ENCODE measurements at places on chromosomes 5 and 9.

GRCh38 chr5:52725808-52726207 is 61.9 kb upstream of the ITGA1 start:
- DNase-seq: no peak

DNA sequence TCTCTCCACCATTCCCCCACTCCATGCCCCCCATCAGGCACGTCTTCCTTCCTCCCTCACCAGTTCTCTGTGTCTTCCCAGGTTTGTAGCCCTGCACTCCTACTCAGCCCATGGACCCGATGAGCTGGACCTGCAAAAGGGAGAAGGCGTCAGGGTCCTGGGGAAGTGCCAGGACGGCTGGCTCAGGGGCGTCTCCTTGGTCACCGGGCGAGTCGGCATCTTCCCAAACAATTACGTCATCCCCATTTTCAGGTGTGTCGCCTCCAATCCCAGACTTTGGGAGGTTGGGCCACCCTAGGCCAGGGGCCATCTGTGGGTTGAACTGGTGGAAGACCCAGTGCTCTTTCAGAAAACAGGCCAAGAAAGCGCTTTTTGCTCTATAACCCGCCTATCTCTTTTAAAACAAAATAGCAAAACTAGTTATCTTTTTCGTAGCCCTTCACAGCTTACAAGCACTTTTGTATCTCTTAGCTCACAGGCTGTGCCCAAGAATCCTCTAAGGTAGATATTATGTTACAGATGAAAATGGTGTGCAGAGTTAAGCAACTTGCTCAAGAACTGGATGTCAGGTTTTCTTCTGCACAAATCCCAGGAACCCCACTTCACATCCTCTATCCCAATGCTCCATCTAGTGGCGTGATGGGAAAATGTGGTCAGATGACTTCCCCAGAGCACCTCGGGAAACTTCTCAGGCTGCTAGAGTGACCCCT is 56.2 kb downstream of the PLAC8L1 start:
- peak; percentile 4 for DNase-seq

DNA sequence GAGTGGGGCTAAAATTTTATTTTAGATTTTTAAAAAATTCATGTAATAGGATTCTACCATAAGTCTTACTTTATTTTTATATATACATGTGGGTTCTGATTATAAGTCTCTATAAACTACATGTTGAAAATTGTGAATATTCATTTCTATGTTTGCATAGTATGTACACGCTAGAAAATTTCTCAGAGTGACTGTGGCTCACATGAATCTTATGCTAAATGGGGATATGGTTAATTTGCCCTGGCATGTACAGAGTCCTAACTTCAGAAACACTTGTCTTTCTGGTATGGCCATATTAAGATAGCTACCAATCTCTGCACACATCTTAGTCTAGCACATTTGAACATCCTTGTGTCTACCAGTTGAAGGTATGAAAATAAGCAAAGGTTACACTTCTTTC is 154.8 kb downstream of the FBXL7 start:
- DNase-seq: no peak

GRCh38 chr9:90142580-90142979 is 500.0 kb downstream of the DIRAS2 start:
- DNase-seq: no peak

GRCh38 chr5:122056913-122057312 is 21.1 kb downstream of the LOX start:
- no peak for DNase-seq

DNA sequence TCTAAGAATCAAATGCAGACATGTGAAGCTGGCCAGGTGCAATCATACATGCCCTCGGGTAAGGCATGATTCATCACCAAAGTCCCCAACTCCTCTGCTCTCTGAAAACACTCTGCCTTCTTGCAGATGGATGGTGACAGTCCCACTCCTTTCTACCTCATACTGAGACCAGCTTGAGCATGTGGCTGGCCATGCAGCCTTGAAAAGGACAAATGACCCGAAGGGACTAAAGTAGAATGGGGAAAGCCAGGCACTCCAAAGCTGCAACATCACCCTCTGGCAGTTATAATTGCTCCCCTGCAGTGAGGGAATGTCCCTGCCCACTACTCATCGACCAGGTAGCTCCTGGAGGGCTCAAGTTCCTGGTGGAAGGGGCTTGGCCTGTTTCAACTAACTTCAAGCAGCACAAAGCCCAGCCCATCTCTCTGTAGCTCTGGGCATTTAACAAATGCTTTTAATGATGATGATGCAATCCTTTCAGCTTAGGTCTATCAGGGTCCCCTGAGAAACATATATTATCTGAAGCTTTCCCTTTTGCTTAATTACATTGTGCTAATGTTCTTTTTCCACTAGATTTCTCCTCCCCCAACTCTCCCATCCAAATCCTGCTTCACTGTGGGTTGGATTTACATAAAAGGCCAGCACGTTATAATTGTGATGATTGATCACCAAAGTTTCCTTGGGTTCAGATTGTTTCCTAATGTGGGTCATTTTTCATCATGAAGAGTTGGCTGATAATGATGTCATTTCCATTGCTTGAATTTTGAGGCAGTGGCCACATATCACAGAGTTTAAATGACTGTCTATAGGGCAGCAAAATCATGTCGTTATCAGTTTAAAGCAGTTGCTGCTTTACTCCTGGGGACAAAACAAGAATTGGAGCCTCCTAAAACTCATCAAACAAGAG is 436.5 kb upstream of the SLC30A5 start:
- no peak for DNase-seq
